ENCODE measurements at places on chromosomes 5 and 9.

DNA sequence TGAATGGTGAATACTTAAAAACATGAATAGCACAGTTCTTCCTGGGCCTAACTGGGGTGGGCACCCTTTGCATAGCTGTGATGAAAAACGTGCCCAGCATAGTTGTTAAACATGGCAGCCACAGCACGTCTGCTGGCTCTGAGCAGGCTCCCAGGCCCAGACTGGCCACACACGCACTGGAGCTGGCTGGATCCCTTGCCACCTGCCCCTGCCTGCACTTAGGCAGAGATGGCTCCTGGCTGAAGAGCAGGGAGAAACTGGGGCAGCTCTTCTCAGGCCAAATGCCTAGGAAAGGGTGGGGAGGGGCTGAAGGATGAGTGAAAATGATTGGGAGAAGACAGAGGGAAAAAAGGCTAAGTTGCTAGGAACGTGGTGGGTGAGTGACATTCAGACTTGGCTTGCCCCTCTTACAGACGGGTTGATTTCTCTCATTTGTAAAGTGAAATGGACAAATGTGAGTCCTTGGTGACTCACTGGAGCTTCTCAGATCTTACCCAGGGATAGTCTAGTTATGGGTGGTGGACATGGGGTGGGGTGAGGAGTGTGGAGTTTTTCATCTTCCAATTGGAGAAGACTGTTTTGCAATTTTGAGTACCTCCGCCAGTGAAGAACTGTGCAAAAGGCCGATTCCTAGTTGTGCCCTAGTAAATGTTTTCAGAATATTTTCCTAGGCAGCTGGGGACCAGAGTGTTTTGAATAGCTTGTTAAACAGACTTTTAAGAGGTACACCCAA is 42.4 kb downstream of the TRIO start:
- DNase-seq: no peak

DNA sequence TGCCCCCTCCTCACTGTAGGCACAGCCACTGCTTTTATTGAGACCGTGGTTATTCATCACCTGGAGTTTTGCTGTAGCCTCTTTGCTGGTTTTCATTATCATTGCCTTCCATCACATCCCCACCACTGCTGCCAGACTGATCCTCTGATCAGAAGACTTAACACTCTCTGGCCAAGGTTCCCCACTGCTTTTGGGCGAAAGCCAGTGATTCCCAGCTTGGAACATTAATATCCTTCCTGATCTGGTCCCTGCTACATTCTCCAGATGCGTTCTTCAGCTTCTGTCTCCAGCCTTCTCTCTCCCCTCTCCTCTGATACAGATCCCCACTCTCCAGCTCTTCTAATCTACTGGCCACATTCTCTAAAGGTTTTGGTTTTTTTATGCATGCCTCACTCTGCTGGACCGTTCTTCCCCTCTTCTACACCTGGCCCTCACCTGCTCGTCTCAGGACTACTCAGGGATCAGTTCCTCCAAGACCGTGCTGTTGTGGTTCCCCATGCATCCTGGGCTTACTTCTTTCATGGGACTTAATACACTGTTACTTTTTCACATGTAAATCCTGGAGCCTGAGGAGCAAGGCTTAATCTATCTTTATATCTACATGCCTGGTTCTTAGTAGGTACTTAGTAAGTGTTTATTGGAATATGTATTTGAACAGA is 115.0 kb downstream of the PRKACG start:
- no peak for DNase-seq

DNA sequence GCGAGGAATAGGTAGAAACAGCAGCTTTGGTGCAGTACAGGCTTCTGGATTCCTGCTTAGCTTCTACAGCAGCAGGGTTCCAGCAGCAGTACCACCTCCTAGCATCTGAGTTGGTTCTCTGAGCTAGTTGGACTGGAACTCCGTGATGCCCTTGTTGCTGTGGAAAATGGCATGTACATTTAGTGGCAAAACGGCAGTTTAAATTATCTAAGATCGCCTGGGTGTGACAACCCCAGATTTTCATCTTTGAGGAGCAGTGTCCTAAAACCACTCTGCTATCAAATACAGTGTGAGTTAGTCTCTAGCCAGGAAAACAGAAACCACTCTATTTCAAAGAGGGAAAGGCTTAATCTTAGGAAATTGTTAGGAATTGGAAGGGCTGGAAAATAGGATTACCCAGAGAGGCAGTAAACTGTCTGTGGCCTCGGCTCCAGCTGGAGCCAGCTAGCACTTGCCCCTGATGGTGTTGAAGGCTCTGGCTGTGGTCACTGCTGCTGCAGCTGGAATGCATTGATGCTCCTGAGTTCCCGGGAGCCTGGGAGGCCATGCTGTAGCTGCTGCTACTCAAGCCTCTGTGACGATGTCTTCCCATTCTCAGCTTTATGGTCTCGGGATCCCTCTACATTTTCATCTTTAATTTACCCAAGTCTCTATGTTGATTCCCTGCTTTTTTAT is 29.4 kb downstream of the RAD23B start:
- DNase-seq: no peak

- DNase-seq: no peak
These were observed 129.5 kb upstream of the CPEB4 start for GRCh38 chr5:173758676-173759075.

GRCh38 chr9:38249049-38249448 is 143.5 kb upstream of the ALDH1B1 start:
- DNase-seq: no peak

GRCh38 chr5:177410575-177410974 is 1.2 kb upstream of the F12 start:
- DNase-seq: peak; percentile 21

DNA sequence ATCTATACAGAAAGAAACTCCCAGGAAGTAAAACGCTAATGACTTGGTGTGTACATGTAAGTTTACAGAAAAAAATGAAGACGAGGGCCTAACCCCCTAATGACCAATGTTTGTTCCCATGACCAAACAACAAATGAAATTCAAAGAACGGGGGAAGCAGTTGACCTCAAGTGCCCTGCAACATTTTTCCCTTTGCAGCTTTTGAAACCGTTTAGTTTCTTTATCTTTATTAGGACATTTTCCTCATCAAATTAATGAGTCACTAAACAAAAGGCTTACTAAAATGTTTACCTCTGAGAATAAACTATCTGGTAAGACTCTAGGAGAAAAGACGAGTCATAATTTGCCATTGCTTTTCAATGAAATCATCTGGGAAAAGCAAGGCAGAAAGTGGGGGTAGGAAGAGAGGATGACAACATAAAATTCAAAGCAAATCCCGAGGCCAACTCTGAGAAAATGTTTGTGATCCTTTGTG is 57.4 kb downstream of the LHFPL2 start:
- DNase-seq: no peak
